SK-N-SH treated with all-trans-retinoic acid at 6 μM for 48 hours (cell line): ENCODE measurements at places on chromosomes 2 and 18.

DNA sequence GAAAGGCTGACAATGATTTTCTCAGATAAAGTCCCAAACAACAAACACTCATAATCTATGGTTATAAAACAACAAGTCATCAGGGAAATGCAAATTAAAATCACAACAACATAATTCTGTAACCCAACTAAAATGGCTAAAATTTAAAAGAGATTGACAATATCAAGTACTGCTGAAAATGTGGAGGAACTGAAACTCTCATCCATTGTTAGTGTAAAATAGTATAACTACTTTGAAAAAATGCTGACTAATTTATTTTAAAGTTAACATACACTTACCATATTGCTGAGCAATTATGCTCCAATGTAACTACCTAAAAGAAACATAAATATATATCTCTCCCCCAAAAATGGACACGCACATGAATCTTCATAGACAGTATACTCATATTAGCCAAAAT lies 245.9 kb upstream of the SPOPL start:
- no peak for ATAC-seq

DNA sequence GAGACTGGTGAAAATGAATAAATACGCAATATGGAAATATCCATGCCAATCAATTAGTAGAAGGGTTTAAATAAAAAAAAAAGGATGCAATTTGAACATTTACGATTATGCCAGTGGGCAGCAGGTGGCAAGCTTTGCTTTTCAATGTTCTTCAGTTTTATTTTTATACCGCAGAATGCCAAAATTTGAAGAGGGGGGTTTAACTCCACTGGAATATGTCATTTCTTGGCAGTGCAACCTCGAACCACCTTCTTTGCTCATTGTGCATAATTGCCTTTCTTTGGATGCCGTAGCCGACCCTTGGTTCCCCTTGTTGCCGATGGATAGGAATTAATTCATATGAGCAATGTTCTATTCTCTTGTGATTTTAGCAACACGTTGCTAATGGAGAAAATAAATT lies 88.0 kb downstream of the LTBP1 start:
- peak; percentile 17; the same call in 2 of the 3 replicates for ATAC-seq

DNA sequence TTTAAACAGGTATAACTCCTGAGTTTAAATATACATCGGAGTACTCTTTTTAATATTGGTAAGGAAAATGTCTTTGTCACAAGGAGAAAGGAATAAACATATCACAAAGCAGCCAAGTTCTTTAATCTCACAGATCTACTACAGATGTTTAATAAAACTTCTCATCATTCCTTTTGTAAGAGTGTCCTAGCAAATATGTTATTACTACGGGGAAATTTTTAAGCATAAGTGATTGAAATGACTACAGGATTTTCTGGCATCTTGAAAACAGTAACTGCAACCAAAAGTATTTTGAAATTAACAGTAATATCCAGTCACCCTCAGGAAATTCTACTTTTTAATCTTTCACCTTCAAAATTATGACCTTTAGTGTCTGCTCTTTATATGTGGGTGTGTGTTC lies 403.1 kb downstream of the IRS1 start:
- no peak for ATAC-seq

- no peak for ATAC-seq
Measured at GRCh38 chr2:27091746-27092695, 5.4 kb downstream of the KHK start.

DNA sequence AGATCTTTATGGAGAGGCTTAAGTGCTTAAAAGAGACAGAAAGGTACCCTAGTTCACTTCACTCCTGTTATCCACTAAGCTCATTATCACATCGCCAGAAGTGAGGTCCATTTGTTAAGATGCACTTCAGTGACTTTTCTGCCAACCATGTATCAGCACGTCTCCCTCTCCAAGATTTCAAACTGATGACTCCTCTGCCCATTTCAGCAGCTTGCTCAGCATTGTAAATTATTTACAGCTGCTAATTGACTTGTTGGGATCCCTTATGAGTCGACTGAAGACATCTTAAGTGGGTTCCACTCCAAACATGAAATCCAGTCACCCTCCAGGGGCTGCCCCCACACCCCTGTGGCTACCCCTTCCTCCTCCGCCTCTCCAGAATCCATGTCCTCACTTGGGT lies 37.3 kb downstream of the DIPK1C start:
- ATAC-seq: no peak

- ATAC-seq: peak; percentile 70
Measured at GRCh38 chr2:237627441-237628246, at the start of gene LRRFIP1. Gene LRRFIP1, plus strand, starts transcription at chr2:237627587. Its CDS starts 58 bp downstream, at chr2:237627645.

- ATAC-seq: no peak
Measured at GRCh38 chr2:239514754-239515530, 114.1 kb upstream of the HDAC4 start.

DNA sequence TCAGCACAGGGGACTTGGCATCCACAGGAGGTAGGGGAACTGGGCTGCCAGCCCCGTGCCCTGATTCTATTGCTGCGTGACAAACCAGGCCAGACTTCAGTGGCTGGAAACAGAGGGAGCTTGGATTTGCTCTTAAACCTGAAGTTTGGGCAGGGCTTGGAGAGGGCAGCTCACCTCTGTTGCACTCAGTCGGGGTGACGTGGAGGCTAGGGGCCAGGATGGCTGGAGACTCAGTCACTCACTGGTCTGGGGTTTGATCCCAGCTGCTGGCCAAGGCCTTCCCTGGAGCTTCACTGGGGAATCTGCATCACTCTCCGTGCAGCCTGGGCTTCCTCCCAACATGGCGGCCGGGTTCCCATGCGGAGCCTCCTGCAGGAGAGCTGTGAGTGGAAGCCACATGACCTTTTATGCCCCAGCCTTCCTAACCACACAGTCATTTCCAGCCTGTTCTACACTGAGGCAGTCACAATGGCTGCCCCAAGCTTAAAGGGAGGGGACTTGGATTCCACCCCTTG lies 175.2 kb upstream of the HDAC4 start:
- no peak for ATAC-seq

- ATAC-seq: no peak
Measured at GRCh38 chr2:85681372-85681763, 12.8 kb upstream of the GNLY start.

DNA sequence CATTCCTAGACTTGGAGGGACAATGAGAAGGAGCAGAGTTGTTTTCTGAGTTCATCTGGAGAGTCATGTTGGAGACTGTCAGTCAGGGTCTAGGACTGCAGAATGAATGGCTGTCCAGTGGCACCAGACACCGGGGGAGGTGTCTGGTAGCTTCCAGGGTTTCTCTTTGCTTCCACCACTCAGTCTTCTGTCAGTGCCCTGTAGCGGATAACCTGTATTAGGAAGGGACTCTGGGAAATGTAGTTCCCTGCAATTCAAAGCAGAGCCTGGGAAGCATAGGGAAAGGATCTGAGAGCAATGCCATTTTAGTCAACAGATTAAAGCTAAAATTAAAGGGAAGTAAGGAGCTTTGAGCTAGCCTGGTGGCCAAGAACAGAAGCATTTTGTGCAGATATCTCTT lies 257.9 kb downstream of the THSD7B start:
- ATAC-seq: no peak

DNA sequence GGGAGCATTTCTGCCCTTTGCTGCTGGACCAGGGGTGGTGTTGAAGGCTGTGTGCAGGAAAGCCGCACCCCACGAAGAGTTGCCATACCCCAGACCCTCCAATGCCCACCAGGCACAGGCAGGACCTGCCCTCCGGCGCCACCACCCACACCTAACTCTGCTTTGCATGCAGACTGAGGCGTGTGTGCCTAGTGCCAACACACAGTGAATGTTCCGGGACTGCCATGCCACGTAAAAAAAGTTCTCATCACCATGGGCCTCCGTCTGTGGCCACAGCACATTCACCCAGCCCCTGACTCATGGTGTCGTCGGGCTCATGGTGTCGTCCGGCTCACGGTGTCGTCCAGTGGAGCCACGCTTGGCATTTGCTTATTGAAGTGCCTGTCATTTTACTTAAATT lies 184.9 kb upstream of the RAB6C start:
- no peak for ATAC-seq

- peak; percentile 1; the same call in 2 of the 3 replicates for ATAC-seq
Measured at GRCh38 chr18:28767201-28767600, 590.3 kb upstream of the CDH2 start.
